Activated CD4-positive, alpha-beta T cell treated with anti-CD3 and anti-CD28 coated beads, Interleukin-2, amount 50 U/mL, for 24 hours (primary cell): ENCODE measurements at places on chromosomes 2 and 18.

DNA sequence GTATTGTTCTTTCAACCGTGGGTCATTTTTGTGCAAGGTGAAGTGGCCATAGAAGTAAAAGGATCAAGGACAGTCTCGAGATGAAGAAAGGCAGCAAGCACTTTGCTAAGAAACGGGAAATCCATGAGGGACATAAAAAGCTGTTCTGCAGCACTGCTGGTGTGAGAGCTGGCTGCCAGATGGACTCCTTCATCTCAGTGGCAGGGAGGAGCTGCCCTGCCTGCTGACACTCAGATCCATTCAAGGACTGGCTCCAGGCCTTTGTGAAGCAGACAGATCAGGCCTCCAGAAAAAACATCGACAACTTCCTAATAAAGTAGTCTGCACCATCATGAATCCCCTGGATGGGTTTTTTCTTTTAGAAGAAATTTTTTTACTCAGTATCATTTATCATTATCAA, 29.5 kb downstream of the RMC1 start:
- no peak for DNase-seq

DNA sequence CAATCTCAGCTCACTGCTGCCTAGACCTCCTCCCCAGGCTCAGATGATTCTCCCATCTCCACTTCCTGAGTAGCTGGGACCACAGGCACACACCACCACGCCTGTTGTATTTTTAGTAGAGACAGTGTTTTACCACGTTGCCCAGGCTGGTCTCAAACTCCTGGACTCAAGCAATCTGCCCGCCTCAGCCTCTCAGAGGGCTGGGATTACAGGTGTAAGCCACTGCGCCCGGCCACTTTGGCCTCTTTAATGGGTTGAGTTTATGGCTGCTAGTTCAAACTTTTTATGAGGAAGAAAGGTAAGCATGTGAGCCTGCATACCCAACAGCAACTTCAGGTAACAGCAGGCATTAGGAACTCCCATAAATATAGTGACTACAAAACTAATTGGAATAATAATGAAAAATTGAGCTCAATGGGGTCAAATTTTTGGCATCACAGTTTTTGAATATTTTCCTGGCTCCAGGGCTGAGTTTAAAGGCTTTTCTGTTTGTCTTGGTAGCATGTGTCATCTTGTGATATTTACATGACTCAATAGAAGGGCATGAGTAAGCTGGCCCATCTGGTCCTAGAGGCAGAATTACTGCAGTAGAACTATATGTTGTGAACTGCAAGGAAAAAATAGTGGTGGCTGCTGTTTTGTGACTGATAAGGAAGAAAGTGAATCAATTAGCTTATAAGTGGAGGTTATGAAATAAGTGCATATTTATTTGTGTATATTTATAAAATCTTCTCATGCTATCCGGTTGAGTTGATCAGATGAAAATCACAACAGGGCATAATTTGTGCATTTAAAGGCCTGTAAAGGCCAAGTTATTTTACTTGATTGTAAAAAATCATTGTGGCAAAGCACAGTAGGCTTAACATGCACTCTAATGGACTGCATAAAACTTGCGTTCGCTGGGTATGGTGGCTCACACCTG, 24.8 kb downstream of the GALM start:
- DNase-seq = no peak

GRCh38 chr2:212911011-212911410, 240.4 kb downstream of the IKZF2 start:
- DNase-seq = no peak

DNA sequence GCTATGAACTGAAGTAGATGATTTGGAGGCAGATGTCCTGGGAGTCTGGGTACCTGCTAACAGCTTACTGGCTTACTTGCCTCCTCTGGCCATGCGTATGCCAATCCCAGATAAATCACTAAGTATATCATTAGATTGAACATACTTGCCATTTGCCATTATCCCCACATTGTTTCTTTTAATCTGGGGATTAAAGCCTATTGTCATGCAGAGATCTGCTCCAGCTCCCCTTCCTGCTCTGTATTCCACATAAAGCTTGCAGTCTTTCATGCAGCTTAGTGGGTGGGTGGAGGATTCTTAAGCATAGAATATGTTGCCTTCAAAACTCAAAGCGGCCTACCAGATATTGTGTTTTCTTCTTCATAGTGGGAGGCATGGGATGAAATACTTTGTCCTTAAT, 311.8 kb upstream of the MMADHC start:
- no peak for DNase-seq

DNA sequence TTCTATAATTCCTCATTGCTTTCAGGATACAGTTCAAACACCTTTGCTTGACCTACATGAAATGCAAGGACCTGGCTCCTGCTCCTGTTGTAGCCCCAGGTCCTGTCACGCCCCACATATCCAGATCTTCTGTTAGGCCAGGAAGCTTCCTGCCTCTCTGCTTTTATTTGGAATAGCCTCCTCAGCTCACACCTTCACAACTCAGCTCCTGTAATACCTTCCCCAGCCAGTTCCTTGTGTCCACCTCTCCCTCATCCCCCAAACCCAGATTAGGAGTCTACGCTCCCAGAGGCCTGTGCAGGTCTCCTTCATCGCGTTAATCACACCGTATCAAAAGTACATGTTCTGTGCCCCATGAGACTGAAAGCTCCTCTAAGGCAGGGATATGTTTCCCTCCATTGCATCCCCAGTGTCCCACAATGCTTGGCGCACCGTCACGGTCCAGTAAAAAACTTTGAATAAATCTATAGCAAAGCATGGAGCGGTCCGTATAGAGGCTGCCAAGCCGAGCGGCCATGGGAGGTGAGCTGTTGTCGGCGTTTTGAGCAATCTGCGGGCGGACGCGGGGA, 371 bp downstream of the MDH1B start:
- no peak for DNase-seq
